ENCODE measurements at places on chromosomes 3 and 15.

GRCh38 chr3:17088017-17088416 is 203.3 kb downstream of the PLCL2 start:
- no peak for DNase-seq

GRCh38 chr3:153215966-153216365 is 53.9 kb downstream of the RAP2B start:
- no peak for DNase-seq

DNA sequence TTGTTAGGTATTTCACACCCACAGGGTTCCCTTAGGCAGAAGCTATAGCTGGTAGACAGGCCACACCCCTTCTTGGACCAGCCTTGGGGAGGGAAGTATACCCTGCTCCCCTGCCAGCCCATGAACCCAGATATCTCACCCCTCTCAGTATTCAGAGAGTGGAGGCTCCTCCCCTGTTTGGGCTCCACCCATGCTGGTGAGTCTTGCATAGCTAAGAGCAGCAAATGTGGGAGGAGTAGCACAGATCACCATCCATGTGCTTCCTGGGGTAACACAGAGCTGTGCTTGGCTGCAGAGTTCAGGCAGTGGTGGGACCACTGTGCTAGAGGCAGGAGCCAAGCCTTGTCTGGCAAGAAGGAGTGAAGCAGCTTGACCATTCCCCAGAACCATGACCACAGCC is 427.2 kb downstream of the ZIC1 start:
- DNase-seq: no peak

DNA sequence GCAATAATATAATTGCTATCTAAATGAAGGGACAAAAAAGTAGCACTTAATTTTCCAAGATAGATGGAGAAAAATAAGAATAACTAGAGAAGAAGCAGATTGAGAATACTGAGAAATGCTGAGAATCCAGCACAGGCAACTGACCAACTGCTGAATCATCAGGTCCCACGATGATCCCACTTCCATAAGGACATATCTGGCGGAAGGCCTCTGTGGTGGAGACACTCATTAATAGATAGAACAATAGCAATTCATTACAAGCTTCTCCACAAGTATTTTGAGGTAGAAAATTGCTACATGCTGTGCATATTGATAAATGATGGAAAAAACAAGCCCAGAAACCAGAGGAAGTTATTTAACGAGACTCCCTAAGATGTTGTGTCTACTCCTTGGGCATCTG is 105.9 kb downstream of the DUT start:
- no peak for DNase-seq

DNA sequence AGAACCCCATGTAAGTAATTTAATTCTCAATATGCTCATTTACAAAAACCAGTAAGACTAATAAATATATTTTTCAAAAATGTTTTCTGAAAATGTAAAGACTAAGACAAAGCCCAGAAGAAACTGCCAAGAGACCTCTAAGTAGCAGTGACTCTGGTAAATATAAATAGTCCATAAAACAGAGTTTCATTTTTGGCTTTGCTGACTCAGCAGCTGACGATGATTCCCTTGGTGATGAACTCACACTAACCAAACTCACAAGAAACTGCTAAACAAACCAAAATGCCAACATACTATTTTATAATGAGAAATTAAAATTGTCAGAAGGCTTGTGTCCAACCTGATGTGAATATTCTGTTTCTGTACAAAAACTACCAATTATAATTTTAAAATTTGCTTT is 31.5 kb upstream of the IMPG2 start:
- DNase-seq: no peak

- DNase-seq: no peak
Observed at GRCh38 chr3:128929364-128929763, 49.9 kb downstream of the ACAD9 start.

- DNase-seq: no peak
Observed at GRCh38 chr3:126971891-126972351, 11.0 kb upstream of the PLXNA1 start.

DNA sequence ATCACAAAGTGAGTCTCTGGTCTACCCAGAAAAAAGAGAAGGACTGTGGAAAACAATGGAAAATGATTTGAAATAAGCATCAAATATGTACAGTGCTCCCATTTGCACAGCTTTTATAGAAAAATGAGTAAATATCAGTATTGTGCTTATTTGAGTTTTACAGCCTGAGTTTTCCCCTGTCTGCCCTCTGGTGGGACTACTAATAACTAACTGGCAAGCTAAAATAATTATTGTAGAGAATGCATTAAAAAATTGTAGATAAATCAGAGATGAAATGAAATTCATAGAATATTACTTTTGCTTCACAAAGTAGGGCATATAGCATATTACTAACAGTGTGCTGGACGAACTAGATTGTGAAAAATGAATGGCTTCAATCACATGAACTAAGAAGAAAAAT is 287.1 kb downstream of the NAALADL2 start:
- no peak for DNase-seq
